Activated naive CD8-positive, alpha-beta T cell treated with anti-CD3 and anti-CD28 coated beads for 36 hours (primary cell): ENCODE measurements at places on chromosomes 6 and 20. TPM values are rescaled to one million over a fixed set of nuclear protein-coding genes. Genes with fewer than 3 reads are reported as not detected.
A peak's percentile ranks its signal among the peaks of the same experiment; 100 is the strongest.

DNA sequence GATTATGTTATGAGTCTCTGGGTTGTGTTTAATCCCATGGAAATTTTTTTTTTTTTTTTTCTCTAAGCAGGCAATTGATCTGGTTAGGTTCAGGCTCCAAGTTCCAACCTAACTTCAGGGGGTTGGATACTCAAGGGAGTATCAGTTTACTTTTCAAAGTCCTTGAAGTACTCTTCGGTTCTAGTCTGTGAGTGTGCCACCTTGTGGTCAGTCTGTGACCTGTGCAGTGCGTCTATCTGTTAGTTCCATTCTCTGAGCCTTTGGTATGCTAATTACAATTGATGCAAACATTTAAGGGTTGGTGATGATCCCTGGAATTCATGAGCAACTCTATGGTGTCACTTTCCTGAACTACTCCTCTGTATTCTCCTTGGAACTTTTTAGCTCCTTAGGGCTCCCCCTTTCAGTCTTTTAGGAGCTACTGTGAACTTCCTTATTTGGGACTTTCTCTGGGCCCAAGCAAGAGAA is 342.0 kb downstream of the SOX4 start:
- peak; percentile 2 for DNase-seq
- no peaks in the 10 kb centered on the region for H3K4me1 ChIP-seq
- no peak overlapping the region for H3K27ac ChIP-seq
- peaks cover 6% of the 10 kb centered on the region for H3K36me3 ChIP-seq
- H3K27me3 ChIP-seq: no peaks in the 10 kb centered on the region

GRCh38 chr6:153106021-153106420 is 25.1 kb downstream of the RGS17 start:
- H3K27ac ChIP-seq: no peak overlapping the region
- H3K27me3 ChIP-seq: peaks cover 9% of the 10 kb centered on the region
- DNase-seq: no peak

The RIPPLY2 gene
- not detected for total RNA-seq

The ADGRG6 gene
- 2.4 TPM for total RNA-seq
